AML-193 (cell line): ENCODE measurements at places on chromosomes 11 and 22.
A peak's percentile ranks its signal among the peaks of the same experiment; 100 is the strongest.

DNA sequence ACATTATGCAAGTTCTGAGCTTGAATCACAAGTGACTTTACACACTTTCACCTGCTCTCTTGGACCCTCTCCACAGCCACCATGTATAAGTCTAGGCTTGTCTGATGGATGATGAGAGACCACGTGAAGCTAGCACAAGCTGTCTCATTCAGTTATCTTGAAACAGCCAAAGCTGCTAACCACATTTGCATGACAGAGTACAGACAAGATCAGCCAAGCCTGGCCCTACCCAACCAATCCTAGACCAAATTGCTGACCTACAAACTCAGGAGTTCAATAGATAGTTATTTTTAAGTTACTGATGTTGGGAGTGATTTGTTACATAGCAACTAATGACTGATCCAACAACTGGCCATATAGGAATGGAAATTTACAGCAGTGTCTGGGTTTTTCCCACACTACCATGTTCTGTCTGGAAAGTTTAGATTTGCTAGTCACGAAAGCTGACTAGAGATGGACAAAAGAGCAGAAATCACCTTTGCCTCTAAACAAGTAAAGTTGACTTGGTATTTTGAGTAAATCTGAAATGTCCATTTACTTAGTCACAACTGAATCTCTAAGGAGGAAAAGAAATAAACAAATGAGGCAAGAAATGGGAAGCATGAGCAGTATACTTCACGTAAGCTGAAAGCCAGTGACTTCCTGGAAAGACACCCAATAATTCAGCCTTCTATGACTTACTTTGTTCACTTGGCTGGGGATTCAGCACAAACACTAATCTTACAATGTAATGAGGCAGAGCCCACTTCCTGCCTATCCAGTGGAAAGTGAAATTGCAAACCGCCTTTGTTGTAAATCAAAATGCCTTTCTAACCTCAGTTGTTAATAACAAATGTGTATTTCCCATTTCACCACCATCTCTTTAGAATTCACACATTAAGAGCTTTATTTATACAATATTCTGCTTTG is 101.7 kb downstream of the FAM181B start:
- no peak for DNase-seq

DNA sequence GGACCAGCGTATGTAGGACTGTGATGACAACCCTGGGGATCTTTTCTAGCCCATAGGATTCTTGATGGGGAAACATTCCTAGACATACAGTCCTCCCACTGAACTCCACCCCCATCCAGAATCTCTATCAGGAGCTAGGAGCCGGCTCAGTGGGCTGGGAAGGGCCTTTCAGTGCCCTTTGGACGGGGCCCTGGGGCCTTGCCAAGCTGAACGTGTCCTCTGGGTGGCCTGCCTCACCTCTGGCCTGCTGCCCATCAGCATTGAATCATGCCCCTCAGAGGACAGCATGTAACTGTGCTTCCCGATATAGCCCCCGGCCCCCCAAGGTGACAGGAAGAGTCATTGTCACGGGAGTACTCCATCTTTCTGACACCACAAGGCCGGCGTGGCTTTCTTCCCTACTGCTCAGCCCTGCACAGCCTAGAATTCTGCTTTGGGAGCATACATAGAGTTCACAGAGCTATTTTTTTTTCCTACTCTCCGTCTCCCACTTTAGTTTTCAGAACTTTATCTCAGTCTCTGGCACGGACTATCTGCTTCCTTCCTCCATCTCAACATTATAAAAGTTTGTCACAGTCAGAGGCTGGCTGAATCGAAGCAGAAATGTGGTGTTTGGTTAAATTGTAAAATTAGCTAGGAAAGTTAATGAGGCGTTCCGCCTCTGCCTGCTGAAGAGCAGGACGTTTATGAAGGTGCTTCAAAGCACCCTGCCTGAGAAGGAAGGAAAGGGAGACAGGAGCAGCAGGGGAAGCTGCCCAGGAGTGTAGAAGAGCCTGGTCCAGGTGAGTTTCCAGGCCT is 111.9 kb downstream of the ZBTB16 start:
- DNase-seq = no peak

- DNase-seq = no peak
Observed at GRCh38 chr11:122085264-122085663, 30.8 kb downstream of the BLID start.

DNA sequence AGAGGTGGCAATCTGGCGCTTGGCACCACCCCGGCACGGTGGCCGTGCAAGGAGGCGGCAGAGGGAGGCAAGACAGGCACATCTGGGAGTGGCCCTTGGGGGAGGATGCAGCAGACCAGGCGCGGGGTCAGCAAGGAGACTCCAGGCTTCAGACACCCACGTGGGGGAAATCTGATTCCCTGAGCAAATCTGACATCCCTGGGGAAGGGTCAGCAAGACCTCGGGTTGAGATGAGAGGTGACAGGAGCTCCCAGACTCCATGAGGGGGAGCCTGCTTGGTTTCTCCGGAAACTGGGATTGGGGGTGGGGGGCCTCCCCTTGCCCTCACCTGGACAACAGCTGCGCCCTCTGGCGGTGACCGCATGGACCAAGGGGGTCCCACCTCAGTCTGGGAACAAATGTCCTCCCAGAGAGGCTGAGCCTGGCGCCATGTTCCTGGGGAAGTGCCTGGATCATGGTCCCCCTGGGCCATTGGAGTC is 4.0 kb upstream of the RCOR2 start:
- DNase-seq = no peak

DNA sequence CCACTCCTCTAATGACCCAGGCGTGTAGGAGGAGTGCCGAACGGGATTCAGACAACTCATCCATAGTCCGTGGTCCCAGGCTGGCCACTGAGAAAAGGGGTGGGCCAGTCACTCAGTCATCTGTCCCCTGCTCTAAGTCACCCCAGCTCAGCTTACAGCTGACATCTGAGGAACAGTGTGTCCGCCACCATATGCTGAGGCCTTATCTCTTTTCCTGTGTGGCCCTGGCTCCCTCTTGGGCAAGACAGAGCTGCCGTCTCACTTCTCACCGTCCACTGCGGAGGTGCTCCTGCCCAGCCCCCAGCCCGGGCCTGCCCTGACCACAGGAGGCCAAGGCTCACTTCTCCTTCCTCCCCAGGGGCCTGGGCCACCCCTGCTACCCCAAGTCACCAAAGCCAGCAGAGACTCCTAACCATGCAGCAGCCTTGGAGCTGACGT is 6.8 kb downstream of the CCDC86 start:
- no peak for DNase-seq

DNA sequence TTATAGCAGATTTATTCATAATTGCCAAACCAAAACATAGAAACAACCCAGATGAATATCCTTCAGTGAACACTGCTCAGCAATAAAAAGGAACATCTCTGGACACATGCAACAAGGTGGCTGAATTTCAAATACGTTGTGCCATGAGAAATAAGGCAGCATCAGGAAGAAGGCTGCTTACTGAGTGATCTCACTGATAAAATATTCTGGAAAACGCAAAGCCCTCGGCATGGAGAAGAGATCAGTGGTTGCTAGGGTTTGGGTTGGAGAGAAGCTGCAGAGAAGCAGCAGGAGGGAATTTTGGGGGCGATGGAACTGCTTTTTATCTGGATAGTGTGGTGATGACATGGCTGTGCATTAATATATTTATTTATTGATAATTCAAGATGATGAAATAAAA is 11.0 kb upstream of the SHANK2 start:
- no peak for DNase-seq

DNA sequence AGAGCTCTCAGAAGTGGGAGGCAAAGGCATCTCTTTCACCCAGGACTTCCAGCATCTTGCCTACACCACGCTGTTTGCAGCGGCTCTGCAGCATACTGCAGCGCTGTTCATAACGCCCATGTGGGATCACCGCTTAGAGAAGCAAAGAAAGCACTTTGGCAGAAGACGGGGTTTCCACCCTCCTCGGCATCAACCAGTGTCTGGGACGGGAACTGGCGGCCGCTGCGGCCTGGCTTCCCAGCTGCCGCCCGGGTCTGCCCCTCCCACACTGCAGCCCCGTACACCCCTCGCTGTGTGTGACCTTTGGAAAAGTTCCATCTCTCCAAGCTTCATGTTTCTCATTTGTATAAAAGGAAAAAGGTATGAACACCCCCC is 545 bp upstream of the TIRAP start:
- DNase-seq = peak; percentile 6
